ENCODE measurements at places on chromosomes 12 and 14.

DNA sequence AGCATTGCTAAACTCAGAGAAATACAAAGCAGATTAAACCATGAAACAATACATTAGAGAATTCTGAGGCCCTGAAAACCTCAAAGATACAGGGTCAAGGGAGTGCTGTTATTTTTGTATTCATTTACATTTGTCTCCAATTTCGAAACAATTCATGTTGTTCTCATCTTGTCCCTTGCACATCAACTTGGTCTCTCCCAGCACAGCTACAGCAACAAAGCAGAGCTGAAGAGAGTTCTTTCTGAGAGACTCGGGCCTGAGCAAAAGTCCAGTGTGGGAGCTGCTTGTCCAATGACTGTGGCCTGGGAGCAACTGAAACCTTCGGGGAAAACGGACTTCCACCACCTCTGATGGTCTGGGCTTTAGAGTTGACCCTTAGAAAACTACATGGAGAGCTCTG is 79.4 kb upstream of the CDKN3 start:
- DNase-seq = no peak

- DNase-seq = no peak
Measured at GRCh38 chr12:107362960-107363359, 269.6 kb upstream of the CRY1 start.

- DNase-seq = no peak
Measured at GRCh38 chr12:71838231-71838630, 1.3 kb upstream of the TBC1D15 start.

- no peak for DNase-seq
Measured at GRCh38 chr12:25200703-25201102, 5.7 kb downstream of the ETFRF1 start.

GRCh38 chr12:119940897-119941296 is 48.1 kb upstream of the BICDL1 start:
- no peak for DNase-seq

- no peak for DNase-seq
Measured at GRCh38 chr14:96272777-96273473, 16.9 kb downstream of the BDKRB1 start.

GRCh38 chr14:59120921-59121320 is 67.5 kb upstream of the DAAM1 start:
- DNase-seq = no peak

DNA sequence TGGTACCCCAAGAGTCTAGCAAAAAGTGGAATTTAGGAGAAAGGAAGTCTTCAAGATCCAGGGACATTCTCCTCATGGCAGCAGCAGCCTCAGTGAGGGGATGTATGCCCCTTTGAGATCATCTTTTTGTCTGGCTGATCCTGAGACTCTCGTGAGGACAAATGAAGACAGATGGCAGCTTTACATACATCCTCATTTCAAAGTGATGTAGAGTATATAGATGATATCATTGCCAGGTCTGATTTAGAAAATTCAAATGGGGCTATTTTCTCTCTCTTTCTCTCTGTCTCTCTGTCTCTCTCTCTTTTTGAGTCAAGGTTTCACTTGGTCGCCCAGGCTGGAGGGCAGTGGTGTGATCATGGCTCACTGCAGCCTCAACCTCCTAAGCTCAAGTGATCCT is 61.5 kb downstream of the E2F7 start:
- DNase-seq = no peak

DNA sequence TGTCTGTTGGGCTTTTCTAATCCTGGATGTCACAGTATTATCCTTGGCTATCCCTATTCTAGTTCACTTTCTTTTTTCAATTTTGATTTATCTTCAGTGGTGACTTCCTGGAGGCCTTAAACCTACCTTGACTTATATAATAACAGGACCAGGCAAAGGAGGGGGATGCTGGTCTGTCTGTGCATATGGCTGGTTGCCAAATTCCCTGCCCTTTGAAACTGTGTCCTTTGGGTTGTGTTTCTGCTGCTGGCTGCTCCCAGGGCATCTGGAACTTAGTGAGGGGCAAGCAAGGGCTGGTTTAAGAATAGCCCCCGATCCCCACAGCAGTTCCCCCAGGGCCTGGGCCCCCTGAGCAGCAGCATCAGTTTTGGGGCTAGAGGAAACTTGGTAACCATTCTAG is 96.0 kb upstream of the MAX start:
- no peak for DNase-seq

DNA sequence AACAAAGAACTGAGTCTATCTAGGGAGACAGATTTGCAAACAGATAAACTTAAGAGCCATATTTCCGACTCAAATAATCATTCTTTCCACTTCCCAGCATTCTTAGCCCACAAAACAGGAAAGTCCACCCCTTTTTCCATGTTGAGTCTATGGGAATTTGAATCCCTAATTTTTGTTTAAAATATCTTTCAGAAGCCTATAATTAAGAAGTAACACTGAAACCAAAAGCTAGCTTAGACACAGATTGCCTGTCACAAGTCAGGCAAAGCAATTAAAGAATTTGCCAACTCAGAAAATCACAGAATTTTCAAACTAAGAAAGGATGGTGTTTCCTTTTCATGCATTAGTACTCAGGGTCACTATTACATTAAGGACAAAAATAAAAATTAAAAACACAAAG is 17.0 kb downstream of the ATP2B1 start:
- no peak for DNase-seq

DNA sequence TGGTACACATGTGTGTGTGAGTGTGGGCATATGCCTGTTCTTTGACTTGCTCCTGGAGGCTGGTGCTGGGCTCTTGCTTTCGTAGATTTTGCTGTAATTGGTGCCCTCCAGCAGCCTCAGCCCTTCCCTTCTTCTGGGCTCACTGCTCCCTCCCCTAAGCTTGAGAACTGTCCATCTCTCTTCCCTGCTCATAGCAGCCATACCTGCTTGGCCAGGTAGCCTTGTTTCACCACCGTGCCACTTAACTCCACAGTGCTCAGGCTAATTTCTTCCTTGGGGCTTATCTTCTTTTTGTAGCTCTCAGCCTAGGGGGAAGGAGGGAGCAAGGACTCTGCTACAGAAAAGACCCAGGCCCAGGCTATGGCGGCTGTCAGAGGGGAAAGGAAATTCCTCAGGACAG is 19.8 kb downstream of the PLEK2 start:
- no peak for DNase-seq

GRCh38 chr14:25759920-25760655 is 710.1 kb upstream of the STXBP6 start:
- no peak for DNase-seq

DNA sequence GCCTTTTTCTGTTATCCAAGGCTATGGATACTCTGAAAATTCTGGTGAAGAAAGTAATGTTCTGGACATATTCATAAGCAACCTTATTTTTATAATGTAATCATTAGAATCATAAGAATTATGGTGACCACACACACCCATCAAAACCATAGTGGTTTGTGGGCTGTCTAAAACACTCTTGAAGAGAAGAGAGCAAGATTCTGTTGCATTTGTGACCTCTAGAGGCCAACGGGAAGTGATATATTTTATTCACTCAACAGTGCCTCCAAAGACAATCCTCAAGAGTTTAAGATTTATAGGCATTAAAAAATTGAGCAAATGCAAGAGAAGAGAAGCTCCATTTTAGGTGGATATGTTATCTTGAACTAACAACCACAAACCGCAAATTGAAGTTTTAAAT is 68.5 kb upstream of the LGR5 start:
- DNase-seq = no peak

- no peak for DNase-seq
Measured at GRCh38 chr12:98319716-98320425, 195.5 kb upstream of the TMPO start.

- DNase-seq = peak; percentile 51
Measured at GRCh38 chr12:122836027-122836921, 1.0 kb downstream of the HIP1R start.

DNA sequence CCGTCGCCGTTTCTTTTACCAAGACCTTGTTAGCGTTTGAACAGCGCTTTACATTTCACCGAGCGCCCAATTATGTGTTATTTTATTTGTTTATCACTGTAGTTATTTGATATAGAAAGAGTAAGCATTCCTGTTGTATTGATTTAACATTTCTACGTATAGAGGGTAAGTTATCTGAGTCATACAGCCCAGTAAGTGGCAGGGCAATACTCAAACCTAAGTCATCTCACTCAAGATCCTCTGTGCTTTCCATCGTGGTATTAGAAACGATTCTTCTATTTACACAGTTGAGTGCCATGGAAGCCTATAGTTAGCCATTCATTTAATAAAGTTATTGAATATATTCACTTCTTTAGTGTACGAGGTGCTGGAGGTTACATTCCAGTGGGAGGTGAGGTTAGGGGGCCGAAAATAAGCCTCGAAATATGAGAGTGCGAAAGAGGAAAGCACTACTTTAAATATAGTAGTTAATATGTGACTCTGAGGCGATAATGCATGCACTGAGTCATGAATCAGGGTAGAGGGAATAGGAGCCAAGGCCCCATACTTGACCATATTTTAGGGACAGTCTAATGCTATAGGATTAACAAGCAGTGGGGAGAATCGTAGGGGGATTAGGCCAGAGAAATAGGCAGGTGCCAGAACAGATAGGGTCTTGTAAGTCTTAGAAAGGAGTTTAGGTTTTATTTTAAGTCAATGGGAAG is 629 bp downstream of the RAD51AP1 start:
- DNase-seq = no peak

DNA sequence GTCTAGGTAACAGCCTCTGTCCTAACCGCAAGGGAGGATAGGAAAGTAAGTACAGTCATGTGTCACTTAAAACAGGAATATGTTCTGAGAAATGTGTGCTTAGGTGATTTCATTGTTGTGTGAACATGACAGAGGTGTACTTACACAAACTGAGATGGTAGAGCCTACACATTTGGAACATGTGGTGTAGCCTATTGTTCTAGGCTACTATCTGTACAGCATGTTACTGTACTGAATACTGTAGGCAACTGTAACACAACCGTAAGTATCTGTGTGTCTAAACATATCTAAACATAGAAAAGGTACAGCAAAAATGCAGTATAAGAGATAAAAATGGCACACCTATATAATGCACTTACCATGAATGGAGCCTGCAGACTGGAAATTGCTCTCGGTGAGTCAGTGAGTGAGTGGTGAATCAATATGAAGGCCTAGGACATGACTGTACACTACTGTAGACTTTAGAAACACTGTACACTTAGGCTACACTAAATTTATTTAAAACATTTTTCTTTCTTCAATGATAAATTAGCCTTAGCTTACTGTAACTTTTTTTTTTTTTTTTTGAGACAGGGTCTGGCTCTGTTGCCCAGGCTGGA is 13.2 kb upstream of the MDM2 start:
- no peak for DNase-seq

DNA sequence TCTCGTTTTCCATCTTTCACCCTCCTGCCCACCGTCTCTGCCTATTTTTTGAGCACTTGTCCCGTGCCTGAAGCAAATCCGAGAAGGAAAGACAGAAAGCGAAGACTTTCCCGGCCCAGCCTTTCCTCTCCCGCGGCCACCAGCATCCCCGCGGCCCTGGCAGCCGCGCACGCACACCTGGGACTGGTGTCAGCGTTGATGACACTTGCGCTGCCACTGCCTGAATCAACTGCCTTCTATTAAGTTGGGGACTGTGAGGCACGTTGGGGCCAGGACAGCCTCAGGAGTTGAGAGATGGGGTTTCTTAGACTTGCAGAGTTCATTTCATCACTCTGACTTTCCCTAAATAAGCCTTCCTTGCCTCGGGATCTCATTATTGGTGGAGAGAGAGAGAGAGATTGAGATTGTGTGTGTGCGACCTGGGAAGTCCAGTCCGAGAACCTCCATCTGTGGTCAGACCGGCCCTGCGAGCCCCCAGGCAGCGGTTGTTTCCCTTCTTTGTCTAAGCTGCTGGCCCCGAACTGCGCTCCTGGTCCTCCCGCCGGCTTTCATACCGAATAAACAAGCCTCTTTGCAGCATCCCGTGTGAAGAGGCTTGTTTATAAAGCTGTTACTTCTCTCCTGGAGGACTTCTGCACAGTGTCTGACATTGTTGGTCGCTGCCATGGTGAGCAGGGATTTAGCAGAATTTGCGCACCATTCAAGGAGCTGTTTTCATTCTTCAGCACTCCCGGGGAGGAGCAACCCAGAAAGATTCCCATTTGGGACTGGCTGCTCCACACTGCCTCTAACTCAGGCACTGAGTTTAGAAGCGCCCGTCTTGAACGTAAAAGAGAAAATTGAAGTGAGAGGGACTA is 1.5 kb downstream of the PDZRN4 start:
- no peak for DNase-seq

DNA sequence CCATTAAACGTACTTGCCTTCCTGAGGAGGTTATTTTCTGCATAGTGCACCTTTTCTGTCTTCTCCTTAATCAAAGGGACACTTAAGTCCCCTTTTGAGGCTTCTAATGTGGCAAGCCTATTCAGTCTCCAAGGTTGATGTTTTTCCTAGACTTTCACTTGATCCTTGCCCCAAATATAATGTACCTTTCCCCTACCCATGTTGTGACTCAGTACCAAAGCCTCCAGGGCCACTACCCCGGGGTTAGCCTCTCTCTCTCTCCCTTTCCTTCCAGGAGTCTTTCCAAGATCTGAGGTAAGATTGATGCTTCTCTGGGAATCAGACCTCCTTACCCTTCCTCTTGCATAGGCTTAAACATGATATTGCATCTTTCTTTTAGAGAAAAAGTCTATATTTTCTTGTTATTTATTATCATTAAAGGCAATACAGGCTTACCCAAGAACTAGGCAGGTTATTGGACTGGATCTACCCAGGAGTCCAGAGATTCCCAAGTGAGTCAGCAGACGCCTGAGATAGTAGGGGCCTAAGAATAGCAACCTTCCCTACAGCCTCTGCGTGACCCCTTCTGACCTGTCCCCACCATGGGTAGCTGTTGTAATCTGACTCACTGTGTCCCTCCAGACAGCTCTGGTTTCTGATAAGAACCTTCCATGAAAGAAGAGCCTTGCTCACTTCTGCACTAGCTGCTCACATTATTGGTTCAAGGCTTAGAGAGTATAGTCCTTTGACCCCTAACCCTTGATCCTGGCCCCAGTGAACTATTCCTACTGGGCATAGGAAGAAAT is 172.9 kb downstream of the ZFP36L1 start:
- DNase-seq = no peak

- no peak for DNase-seq
Measured at GRCh38 chr12:79140711-79141110, 276.1 kb downstream of the SYT1 start.

DNA sequence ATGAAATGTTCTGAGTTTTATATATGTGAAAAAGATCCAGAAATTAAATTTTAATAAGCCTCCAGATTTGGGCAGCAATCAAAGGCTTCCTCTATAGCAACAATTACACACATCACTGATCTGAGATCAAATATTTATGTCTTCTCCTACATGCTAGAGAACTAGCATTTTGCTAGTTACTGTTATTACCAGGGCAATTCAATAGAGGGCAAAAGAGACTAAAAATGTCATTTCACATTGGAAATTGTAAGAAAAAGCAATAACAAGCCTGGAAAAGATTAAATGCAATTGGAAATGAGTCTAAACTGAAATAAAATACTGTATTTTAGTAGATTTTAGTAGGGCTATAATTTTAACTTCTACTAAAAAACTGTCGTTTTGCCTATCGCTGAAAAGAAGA is 32.6 kb upstream of the ANO6 start:
- no peak for DNase-seq

GRCh38 chr14:87094913-87095312 is 898.1 kb downstream of the GALC start:
- no peak for DNase-seq

All from CD4-positive, alpha-beta T cell treated with Interleukin-4 for 1 hour (primary cell).